Right ventricle myocardium superior (tissue), 1 donor: ENCODE measurements at places on chromosomes 2 and 18. TPM values are rescaled to one million over a fixed set of nuclear protein-coding genes. Genes with fewer than 3 reads are reported as not detected.

- no peak for DNase-seq
Measured at GRCh38 chr2:174874085-174874484, 109.8 kb upstream of the CHRNA1 start.

- DNase-seq, result no peak
Measured at GRCh38 chr18:77105028-77105427, 27.6 kb downstream of the MBP start.

DNA sequence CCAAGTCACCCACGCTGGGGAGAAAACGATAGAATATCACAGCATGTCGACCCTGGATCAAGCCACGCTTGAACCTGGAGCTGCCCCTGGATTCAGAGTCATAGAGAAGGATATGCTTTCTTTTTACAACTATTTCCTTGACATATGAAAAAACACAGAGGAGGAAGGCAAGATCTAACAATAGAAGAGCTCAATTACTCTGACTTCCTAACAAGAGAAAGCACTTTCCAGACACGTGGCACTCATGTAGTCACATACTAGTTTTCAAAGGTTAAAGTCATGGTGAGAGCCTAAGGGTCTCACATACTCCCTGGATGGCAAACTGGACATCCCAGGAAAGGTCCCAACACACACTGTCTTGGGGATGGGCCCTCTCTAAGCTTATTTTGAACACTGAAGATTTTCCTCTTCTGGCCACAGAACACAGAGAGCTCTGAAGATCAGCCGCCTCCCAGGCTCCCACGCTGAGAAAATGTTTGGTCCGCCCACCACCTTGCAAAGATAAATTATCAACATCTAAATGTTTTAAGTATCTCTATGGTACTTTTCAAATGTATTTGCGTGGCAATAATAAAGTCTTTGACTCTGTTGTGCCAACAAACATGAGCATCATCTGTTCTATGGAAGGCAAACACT, 4.9 kb downstream of the PXDN start:
- no peak for DNase-seq

- no peak for DNase-seq
Measured at GRCh38 chr2:186281726-186282125, 204.3 kb upstream of the ZC3H15 start.

- no peak for DNase-seq
Measured at GRCh38 chr2:220963076-220963475, 609.0 kb downstream of the EPHA4 start.

DNA sequence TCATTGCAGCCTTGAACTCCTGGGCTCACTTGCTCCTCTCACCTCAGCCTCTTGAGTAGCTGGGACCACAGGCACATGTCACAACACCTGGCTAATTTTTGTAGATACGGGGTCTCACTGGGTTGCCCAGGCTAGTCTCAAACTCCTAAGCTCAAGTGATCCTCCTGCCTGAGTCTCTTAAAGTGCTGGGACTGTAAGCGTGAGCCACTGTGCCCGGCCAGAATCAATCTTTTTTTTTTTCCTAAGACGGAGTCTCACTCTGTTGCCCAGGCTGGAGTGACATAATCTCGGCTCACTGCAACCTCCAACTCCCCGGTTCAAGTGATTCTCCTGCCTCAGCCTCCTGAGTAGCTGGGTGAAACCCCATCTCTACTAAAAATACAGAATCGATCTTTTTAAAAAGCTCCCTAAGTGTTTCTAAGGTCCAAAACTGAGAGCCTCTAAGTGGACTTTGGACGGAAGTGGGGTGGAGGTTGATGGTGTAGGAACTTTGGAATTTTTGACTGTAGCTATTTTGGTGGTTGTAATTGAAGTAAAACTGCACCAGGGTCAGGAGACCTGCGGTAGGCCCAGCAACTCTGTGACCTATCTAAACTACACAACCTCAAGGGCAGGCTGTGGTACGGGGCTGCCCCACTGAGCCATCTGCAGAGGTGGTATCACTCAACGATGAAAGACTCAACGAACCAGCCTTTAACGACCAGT, 82.9 kb downstream of the POLR1A start:
- DNase-seq, result no peak

DNA sequence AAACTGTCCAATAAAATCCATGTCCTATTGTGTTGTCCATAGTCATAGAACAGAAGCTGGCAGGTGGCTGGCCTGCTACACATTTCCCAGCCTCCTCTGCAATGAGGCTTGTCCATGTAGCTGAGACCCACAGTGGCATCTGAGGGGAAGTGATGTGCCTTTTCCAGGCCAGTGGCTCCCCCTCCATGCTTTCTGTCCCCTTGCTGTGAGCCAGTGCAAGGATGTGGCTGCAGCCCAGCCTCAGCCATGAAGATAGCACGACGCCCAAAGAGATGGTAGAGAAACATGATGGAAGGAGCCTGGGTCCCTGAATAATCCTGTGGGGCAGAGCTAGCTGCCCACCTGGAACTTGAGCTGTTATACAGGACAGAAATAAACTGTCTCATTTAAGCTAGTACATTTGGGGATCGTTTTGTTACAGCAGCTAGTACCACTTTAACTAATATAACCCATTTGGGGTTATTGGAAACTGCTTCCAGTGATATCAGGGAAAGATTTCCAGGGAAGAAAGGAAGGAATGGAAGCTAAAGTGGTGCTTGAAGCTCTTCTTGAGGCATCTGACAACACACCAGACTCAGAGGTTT, 40.3 kb downstream of the SFXN5 start:
- no peak for DNase-seq

DNA sequence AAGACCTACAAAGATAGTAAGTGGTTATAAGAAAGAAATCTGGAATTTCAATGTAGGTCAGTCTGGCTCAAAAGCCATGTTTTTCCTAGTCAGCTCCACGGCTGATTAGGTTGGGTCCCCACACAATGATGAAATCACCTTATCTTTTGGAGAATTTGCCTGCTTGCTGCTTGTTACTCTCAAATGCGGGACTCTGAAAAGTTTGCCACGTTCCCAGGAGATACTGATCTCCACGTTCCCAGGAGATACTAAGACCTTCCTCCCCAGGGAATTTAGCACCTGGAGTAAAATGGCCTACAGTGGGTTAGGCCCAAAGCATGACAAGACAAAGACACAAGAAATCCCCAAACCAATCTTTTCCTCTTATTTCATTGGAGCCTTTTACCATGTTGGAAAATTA, 449.6 kb downstream of the TNS1 start:
- DNase-seq, result no peak

The PGAP1 gene
- 5.5 TPM for total RNA-seq

The POMC gene
- 9.2 TPM for total RNA-seq

The EFHD1 gene
- 24.3 TPM for total RNA-seq

The LHCGR gene
- total RNA-seq, result not detected

The SMAD4 gene
- total RNA-seq, result 90.9 TPM

The OR6B2 gene
- not detected for total RNA-seq

The SMC6 gene
- 12.1 TPM for total RNA-seq
